ENCODE measurements at places on chromosomes 12 and 14.

DNA sequence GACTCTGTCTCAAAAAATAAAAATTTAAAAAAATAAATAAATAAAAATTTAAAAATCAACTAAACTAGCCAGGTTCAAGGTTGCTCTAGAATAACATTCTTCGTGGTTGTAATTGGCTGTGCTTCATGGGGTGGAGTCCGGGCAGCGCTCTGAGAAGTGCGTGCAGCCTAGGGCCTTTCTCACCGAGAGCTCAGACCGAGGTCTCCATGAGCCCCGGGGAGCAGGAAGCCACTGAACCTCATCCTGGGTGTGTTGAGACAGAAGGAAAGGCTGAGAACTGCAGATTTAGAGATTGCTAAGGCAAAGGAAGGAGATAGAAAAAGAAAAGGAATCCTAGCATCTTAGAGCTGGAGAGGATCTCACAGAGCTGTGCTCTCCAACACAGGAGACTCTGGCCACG, 14.7 kb downstream of the P2RX4 start:
- DNase-seq = no peak

GRCh38 chr12:97131220-97131981, 224.3 kb downstream of the NEDD1 start:
- no peak for DNase-seq

- DNase-seq = no peak
Observed at GRCh38 chr12:57521525-57522010, 1.1 kb upstream of the MBD6 start.

DNA sequence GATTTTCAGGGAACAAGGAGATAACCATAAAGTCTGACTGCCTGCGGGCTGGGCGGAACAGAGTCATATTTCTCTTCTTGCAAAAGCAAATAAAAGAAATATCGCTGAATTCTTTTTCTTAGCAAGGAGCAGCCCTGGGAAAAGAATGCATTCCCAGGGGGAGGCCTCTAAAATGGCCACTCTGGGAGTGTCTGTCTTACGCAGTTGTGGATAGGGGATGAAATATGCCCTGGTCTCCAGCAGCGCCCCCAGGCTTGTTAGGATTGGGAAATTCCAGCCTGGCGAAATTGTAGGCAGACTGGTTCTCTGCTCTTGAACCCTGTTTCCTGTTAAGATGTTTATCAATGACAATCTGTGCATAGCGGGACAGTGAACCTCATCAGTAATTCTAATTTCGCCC, 40.5 kb downstream of the PCNX1 start:
- DNase-seq = no peak

GRCh38 chr12:4806439-4807115, 86.4 kb downstream of the GALNT8 start:
- DNase-seq = no peak

- no peak for DNase-seq
Observed at GRCh38 chr14:65431245-65431644, 18.7 kb downstream of the FUT8 start.

- DNase-seq = no peak
Observed at GRCh38 chr12:23352670-23353069, 596.8 kb downstream of the SOX5 start.

GRCh38 chr14:48735607-48736006, 850.6 kb downstream of the RPS29 start:
- DNase-seq = no peak

- no peak for DNase-seq
Observed at GRCh38 chr14:32932302-32932913, 6.3 kb upstream of the NPAS3 start.

DNA sequence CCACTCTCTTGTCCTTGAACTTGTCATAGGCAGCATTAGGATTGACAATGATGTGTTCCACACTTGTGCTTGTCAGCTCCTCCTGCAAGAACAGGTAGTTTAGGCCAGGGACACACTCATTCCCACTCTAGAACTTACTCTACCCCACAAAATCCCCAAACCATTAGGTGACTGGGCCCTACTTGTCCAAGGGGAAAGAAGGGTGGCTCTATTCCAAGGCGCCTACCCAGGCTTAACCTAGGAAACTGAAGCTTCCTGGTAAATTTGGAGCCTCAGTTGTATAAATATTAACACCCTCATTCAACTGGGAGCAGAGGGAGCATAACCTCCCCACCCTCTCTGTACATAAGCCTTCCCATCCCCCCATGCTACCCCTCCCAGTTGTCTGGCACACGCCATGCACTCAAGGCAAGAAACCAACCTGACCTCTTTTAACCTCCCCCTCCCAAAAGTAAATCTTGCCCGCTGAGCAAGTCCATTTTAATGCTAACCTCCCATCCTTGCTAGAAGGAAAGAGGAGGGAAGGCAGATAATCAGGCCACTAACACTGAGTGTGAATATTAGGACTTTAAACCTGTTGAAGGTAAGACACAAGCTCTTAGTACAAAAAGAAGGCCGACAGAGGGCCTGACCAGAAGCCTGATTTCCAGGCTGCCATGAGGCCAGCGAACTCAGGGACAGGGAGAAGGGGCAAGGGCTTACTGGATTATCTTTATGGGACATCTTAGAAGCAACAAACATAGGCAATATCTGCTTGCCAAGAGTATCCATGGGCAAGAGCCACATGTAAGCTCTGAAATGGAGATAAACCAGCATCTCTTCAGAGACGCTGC, 11.0 kb downstream of the DCTN2 start:
- DNase-seq = no peak

- DNase-seq = no peak
Observed at GRCh38 chr14:27605282-27605681, 1007.4 kb upstream of the NOVA1 start.

- DNase-seq = no peak
Observed at GRCh38 chr12:123142921-123143735, 7.8 kb downstream of the PITPNM2 start.
